ENCODE measurements at places on chromosomes 4 and X. TPM values are rescaled to one million over a fixed set of nuclear protein-coding genes. Genes with fewer than 3 reads are reported as not detected.

CTAG2 gene
- not detected for total RNA-seq

SPANXN1 gene
- total RNA-seq = not detected

RASGEF1B gene
- total RNA-seq = 0.52 TPM

C4orf51 gene
- total RNA-seq = not detected

USP17L19 gene
- not detected for total RNA-seq

CDX4 gene
- total RNA-seq = not detected

Data from dermis lymphatic vessel endothelial cell (primary cell).